NCI-H2081 treated with DMSO at 0.1 percent for 48 hours (cell line): ENCODE measurements at places on chromosomes 12 and 14.

GRCh38 chr12:69901221-69901905 is 76.3 kb downstream of the MYRFL start:
- no peak for DNase-seq

DNA sequence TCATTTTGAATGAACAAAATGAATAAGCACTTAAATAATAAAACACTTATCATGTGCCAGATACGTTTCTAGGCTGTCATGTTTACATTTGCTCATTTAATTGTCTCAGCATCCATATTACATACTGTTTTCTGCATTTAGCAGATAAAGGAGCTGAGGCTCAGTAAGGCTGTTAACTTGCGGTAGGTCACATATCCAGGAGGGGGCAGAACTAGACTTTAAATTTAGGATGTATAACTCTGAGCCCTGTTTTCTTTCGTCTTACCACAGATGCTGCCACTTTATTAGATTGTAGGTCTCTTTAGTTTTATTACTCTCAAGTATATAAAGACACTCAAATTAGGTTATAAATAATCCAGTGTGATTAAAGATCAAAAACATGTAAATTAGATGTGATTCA is 17.7 kb downstream of the IRAK4 start:
- no peak for DNase-seq

DNA sequence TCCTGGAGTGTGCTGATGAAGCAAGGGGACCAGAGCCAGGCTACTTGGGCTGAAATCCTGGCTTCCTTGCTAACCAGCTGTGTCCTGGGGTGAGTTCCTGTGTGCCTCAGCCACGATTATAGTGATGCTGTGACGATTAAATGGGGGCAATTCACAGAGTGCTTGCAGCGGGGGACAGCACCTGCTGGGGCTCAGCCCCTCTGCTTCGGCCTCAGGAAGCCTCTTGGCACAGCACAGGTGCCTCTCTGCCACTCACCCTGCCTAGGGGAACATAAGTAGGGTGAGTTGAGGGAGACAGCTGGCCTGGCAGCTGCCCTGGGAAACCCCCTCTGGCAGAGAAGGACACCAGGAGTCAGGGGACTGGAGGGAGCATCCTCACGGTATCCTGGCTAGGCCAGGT is 9.4 kb downstream of the KRT80 start:
- peak; percentile 54 for DNase-seq

- no peak for DNase-seq
Observed at GRCh38 chr12:18262514-18262913, 1.2 kb downstream of the PIK3C2G start.

GRCh38 chr14:50978529-50978871 is 34.2 kb upstream of the PYGL start:
- no peak for DNase-seq

- DNase-seq: no peak
Observed at GRCh38 chr12:25242981-25243679, 7.6 kb downstream of the KRAS start.

DNA sequence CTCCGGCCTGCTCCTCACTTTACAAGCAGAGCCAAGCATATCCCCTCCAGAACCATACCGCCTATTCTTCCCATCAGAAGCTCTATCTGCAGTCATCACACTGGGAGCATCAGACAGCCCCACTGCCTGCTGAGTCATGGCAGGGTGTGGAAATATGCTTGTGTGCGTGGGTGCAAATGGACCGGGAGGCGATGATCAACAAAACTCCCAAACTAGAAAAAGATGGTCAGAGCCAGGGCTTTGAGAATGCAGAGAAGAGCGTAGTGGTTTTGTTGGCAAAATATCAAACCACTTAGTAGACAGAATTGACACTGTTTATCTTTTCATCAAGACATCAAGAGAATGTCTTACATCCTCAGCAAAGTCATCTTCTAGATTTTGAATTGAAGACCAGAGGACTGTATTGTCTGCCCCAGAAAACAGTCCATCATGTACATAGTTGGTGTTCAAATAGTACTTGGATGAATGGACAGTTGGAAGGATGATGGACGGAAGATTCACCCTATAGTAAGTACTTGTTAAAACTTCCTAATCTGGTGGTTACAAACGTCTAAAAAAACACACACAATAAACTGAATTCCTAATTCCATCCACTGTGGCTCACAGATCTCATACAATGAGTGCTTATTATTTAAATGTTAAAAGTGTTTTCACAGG is 54.9 kb downstream of the VWF start:
- no peak for DNase-seq
